ENCODE measurements at places on chromosomes 12 and 14.

DNA sequence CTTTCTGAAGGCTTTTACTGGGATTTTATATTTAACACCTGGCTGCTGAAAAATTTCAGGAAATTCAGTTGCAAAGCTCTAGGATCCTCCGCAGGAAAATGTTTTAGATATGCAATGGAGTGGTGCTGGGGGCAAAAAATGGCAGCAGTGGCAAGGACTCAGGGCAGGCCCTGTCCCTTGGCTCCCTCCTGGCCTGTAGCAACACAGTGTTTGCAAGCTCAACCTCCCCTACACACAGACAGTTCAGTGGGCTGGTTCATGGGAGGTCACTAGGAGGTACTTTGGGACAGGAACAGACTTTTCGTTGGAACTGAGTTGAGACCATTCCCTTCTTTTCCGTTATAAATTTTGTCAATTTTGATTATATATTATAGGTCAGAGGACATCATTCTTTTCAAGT lies 270.4 kb downstream of the ADAMTS20 start:
- DNase-seq: no peak

GRCh38 chr12:91743280-91743679 lies 402.4 kb downstream of the BTG1 start:
- DNase-seq: no peak

DNA sequence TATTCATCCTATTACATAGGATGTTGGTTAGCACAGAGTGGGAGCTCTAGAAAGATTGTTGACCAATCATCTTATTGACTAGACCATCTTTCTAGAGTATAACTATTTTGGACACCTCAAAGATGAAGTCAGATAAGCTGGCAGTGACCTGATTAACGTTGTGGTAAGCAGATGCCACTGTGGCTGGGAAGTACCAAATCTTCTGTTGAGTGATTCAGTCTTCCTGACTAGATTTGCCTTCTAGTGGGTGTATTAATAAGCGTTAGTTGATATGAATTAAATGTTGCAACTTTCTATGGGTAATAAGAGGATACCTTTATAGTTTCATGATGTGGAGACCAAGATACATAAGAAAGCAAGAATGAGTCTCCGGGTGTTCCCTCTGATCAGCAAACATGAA lies 51.2 kb upstream of the HELB start:
- DNase-seq: no peak

GRCh38 chr12:52184813-52185212 lies 7.0 kb downstream of the KRT80 start:
- no peak for DNase-seq

GRCh38 chr14:68284834-68285233 lies 465.3 kb downstream of the RAD51B start:
- no peak for DNase-seq

DNA sequence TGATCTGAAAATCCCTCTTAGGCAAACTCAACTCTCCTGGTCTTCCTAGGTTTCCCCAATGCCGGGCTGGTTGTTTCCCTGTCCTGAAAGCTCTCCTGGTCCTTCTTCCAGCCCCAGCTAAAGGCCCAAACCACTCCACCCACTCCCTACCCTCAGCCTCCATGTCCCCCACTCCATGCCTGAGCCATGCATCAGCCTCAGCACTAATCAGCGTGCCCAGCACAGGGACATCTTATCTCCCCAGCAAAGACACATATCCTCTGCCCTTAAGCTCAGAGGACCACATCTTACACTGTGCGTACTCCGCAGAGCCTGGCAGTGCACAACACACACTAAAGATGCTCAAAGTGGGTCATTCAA lies 25.9 kb downstream of the ACTN1 start:
- DNase-seq: no peak

- no peak for DNase-seq
Observed at GRCh38 chr14:98868866-98869265, 403.1 kb downstream of the BCL11B start.

- no peak for DNase-seq
Observed at GRCh38 chr12:50066402-50066801, 9.0 kb downstream of the ASIC1 start.

GRCh38 chr12:114440270-114441038 lies 34.5 kb upstream of the TBX5 start:
- DNase-seq: no peak

- no peak for DNase-seq
Observed at GRCh38 chr12:74021937-74022336, 515.7 kb upstream of the ATXN7L3B start.

GRCh38 chr14:74038020-74038859 lies 19.1 kb downstream of the BBOF1 start:
- DNase-seq: no peak

DNA sequence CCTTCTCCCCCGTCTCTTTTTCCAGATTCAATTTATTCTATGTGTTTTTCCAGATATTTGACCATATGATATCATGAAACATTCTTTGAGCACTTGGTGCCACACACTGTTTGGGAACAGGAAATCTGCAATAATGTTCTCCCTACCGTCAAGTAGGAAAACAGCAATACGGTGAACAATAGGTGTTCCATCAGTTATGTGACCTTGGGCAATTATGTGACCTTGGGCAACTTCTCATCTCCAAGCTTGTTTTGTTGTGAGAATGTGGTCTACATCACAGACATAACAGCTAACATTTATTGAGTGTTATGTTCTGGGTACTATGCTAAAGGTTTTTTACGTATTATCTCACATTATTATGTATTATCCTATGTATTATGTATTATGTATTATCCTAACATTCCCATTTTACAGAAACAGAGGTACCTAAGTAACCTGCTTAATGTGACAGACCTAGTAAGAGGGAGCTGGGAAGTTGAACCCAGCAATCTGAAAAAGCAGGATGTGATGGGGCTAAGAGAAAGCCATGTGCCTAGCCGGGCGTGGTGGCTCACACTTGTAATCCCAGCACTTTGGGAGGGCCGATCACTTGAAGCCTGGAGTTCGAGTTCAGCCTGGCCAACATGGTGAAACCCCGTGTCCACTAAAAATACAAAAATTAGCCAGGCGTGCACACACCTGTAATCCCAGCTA lies 1.2 kb upstream of the NEK9 start:
- no peak for DNase-seq

GRCh38 chr12:21988619-21989018 lies 47.4 kb upstream of the ABCC9 start:
- no peak for DNase-seq

- DNase-seq: no peak
Observed at GRCh38 chr12:122022393-122023338, 982 bp downstream of the BCL7A start.

- DNase-seq: no peak
Observed at GRCh38 chr12:54592316-54592715, 3.9 kb upstream of the PPP1R1A start.

DNA sequence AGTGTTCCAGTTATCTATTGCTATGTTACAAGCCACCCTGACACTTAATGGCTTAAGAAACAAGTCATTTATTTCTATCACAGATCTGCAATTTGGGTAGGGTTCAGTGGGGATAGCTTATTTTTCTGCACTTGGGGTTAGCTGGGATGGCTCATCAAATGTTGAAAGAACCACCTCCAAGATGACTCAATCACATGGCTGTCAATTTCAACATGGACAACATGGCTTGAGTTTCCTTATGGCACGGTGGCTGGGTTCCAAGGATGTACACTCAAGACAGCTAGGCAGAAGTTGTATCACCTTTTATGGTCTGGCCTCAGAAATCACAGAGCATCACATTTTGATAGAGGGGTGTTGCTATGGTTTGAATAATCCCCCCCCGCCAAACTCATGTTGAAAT lies 24.5 kb upstream of the IGF1 start:
- no peak for DNase-seq

- no peak for DNase-seq
Observed at GRCh38 chr14:32494609-32495434, 165.7 kb downstream of the AKAP6 start.

- no peak for DNase-seq
Observed at GRCh38 chr14:91269076-91269991, 24.8 kb upstream of the GPR68 start.

GRCh38 chr12:12505544-12506495 lies 56.8 kb downstream of the DUSP16 start:
- no peak for DNase-seq

- no peak for DNase-seq
Observed at GRCh38 chr14:57729208-57730187, 136.4 kb downstream of the SLC35F4 start.

GRCh38 chr14:97061198-97061597 lies 264.0 kb downstream of the VRK1 start:
- no peak for DNase-seq

Data from stimulated activated CD8-positive, alpha-beta memory T cell treated with anti-CD3 and anti-CD28 coated beads, Interleukin-4, amount 100 ng/mL, for 24 hours (primary cell).